Fibroblast of the aortic adventitia (primary cell): ENCODE measurements at places on chromosomes 1 and 21.

GRCh38 chr1:202804126-202804525 is 4.1 kb downstream of the KDM5B start:
- DNase-seq, result no peak

DNA sequence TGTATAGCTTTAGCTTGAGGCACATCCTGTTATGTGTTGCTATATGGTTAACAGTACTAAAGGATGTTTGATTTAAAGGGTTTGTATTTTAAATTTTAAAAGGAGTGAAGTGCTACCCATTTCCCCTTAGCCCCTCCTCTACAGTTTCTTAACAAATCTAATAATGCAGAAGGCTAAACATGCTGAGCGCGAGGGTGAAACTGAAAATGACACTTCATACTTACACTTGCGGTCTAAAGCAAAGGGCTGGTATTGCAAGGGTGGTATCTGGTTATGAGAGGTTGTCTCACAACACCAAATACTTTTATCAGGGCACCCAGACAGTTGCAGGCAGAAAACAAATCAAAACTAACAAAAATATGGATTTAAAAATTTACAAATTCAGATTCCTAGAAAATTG is 172.3 kb downstream of the SIPA1L2 start:
- DNase-seq, result no peak

GRCh38 chr1:147071142-147071541 is 101.1 kb downstream of the PRKAB2 start:
- DNase-seq, result no peak

GRCh38 chr1:179745131-179745611 is 2.1 kb downstream of the FAM163A start:
- DNase-seq, result no peak

DNA sequence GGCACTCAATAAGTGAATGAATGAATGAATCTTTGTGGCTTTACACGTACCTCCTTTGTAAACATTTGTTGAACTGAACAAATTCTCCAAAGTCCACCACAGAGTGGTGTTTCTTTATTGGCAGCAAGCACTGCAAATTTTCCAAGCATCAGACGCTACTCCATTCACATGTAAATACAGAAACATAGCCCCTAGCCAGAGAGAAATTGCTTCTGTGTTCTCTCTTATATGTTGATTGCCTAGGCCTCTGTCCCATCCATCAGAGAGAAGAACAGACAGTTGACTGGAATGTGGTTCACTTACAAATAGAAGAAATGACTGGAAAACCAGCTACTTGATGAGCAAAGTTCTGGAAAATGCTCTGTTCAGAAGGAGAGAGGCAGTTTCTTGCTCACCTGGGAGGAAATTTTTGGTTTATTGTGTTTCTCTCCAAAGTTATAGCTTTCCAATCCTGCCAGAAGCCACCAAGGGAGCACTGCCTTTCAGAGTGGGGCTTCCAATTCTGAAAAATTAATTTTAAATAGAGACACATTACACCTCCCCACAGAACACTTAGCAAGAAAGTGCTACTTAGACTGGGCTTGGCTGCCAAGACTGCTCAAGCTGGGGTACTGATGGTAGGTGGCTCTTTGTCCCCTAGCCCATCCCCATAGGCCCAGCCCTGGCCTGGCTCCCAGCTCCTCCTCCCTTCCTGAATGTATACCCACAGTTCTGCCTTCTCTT is 18.1 kb upstream of the KIRREL1 start:
- no peak for DNase-seq

- DNase-seq, result no peak
Measured at GRCh38 chr21:36542312-36543101, 62.6 kb upstream of the CLDN14 start.

DNA sequence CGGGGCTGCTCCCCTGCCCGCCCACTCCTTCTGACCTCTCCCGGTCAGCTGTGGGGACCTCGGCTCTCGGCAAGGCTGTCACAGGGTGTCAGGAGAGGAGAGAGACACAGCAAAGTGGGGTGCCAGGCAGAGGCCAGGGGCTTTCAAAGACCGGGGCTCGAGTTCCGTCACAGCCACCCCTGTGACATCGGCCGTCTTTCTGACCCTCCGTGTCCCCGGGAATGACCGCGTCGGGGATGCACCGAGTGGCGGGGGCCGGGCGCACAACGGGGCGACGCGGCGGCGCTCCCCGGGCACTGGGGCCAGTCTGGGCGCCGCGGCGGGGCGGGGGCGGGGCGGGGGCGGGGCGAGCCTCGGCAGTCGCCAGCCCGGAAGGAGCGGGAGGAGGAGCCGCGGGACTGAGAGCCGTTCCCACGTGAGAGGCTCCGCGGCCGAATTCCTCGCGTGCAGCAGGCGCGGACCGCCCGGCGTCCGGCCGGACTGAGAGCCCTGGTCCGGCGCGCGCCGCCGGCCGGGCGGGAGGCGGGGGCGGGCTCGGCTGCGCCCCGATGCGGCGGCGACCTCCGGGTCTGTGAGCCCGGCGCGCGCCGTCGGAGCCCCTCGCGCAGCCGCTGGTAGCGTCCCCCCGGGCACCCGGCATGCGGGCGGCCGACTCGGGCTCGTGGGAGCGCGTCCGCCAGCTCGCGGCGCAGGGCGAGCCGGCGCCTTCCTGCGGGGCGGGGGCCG is 229.7 kb upstream of the TMEM51 start:
- DNase-seq, result peak; percentile 68

DNA sequence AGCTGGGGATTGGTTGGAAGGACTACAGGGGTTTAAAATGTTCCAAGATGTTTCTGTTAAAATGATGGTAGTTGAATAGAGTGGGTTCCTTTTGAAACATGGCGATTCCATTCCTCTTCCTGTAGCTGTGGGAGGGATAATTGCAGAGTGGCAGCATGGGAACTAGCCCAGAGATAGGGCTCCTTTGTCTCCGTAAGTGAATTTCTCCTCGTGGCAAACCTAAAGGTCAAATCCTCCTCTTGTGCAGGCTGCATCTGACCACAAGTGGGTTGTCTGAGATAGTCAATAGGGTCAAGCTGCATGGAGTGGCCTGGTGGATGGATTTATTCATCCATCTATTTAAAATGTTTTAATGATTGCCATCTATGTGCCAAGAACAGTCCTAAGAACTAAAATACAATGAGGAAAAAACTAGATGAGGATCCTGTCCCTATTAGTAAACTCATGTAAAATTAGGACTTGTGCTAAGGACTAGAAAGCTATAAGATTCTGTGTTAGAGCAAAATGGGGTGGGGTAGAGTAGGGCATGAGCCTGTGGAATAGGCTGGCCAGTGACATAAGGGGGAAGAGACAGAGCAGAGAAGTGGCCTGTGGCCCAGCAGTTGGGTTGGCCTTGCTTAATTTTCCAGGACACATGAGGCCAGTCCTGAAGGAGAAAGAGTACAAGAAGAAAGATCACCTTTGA is 89.1 kb upstream of the IVNS1ABP start:
- no peak for DNase-seq

DNA sequence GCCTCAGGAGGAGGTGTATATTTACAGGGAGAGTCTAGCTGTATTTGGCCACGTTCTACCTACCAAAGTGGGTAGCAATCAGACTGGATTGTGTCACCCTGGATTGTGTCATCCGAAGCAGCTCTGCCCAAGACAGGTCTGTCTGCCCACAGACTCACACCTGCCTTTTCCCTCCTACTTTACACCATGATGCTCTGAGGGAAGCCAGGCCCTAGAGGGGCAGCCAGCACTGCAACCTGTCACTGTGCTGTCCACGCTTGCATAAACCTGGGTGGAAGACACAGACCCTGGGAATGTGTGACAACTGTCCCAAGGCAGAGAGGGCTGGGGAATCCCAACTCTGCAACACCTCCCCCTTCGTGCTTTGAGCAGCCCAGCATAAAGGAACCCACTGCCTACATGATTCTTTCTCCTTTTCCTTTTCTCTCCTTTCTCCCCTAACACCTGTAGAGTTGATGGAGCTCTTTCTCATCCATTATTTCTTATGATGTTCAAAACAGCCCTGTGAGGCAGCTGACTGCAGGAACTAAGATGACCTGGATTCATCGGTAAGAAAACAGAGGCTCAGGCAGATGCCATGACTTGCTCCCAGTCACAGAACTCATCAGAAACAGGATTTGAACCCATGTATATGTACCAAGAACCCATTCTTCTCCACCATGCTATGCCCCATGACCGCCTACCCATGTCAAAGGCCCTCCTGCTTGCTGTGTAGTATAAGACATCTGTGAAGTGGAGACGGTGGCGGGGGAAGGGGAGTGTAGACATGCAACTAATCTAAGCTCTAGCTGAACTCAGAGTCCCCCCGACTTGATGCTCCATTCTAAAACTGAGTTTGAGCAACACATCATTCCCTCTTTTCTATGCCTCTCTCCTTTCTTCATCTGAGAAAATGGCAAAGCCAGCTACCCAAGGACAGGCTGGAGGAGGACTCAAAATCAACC is 55.9 kb downstream of the ITPKB start:
- DNase-seq, result no peak

- peak; percentile 68 for DNase-seq
Measured at GRCh38 chr1:209800984-209801834, 4.7 kb downstream of the IRF6 start.

DNA sequence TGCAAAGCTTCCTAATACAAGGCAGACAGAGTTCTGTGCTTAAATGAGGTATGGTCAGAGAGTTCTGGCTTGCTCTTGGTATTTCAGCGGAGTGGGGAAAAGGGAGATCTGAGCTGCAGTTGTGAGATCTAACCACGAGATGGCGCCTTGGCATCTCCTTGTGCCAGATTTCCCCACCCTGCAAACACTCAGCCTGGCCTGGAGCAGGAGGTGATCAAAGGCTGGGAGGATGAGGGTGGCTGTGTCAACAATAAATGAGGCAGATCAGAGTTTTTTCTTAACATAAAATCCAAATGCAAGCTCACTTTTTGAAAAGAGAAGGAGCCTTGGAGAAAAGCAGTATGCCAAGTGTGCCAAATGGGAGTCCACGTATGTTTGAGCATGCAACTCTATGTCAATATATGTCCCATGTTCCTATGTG is 4.1 kb upstream of the TFAP2E start:
- DNase-seq, result peak; percentile 76

GRCh38 chr1:87129606-87130005 is 199.1 kb upstream of the LMO4 start:
- no peak for DNase-seq
